Camera-type eye (tissue), 1 donor: ENCODE measurements at places on chromosomes 16 and 17. TPM values are rescaled to one million over a fixed set of nuclear protein-coding genes. Genes with fewer than 3 reads are reported as not detected.

The SLC6A2 gene
- 9.0 TPM for total RNA-seq

The SMTNL2 gene
- 17.4 TPM for total RNA-seq

The SLC9A5 gene
- total RNA-seq, result 1.0 TPM

The CSF3 gene
- not detected for total RNA-seq

The RAC3 gene
- total RNA-seq, result 17.8 TPM

The P2RX5 gene
- total RNA-seq, result 3.0 TPM

The TMC7 gene
- 3.1 TPM for total RNA-seq

The CCDC200 gene
- not detected for total RNA-seq

The CD68 gene
- total RNA-seq, result 5.9 TPM

The CDH3 gene
- total RNA-seq, result 24.2 TPM

The SLC52A1 gene
- total RNA-seq, result not detected

The KRT16 gene
- 0.66 TPM for total RNA-seq

The ZNF276 gene
- total RNA-seq, result 78.6 TPM

The LITAFD gene
- not detected for total RNA-seq

The RNF227 gene
- total RNA-seq, result 32.9 TPM

The MMP25 gene
- 2.1 TPM for total RNA-seq

The YBX2 gene
- 1.3 TPM for total RNA-seq

The PRR35 gene
- 2.0 TPM for total RNA-seq

The NSMCE1 gene
- total RNA-seq, result 40.5 TPM

The SLC38A8 gene
- total RNA-seq, result 6.6 TPM

The KRT33A gene
- not detected for total RNA-seq

The TNP2 gene
- not detected for total RNA-seq

The PRAC2 gene
- not detected for total RNA-seq

The REXO5 gene
- 9.1 TPM for total RNA-seq

The IGSF6 gene
- total RNA-seq, result 0.99 TPM

The MTMR4 gene
- 92.3 TPM for total RNA-seq

The NFATC3 gene
- total RNA-seq, result 44.5 TPM

The NR1D1 gene
- total RNA-seq, result 13.2 TPM

The NOD2 gene
- total RNA-seq, result 2.3 TPM

The TMEM238L gene
- not detected for total RNA-seq

The RAB26 gene
- total RNA-seq, result 6.1 TPM

The HSPB9 gene
- total RNA-seq, result not detected

The PRPF8 gene
- 239 TPM for total RNA-seq

The KRTAP2-3 gene
- not detected for total RNA-seq

The KCTD19 gene
- total RNA-seq, result 0.44 TPM

The MPP2 gene
- 24.1 TPM for total RNA-seq

The CDT1 gene
- total RNA-seq, result 7.9 TPM

The CCL7 gene
- total RNA-seq, result not detected

The VTN gene
- total RNA-seq, result 7.7 TPM
